ENCODE measurements at places on chromosomes 13 and 19.

DNA sequence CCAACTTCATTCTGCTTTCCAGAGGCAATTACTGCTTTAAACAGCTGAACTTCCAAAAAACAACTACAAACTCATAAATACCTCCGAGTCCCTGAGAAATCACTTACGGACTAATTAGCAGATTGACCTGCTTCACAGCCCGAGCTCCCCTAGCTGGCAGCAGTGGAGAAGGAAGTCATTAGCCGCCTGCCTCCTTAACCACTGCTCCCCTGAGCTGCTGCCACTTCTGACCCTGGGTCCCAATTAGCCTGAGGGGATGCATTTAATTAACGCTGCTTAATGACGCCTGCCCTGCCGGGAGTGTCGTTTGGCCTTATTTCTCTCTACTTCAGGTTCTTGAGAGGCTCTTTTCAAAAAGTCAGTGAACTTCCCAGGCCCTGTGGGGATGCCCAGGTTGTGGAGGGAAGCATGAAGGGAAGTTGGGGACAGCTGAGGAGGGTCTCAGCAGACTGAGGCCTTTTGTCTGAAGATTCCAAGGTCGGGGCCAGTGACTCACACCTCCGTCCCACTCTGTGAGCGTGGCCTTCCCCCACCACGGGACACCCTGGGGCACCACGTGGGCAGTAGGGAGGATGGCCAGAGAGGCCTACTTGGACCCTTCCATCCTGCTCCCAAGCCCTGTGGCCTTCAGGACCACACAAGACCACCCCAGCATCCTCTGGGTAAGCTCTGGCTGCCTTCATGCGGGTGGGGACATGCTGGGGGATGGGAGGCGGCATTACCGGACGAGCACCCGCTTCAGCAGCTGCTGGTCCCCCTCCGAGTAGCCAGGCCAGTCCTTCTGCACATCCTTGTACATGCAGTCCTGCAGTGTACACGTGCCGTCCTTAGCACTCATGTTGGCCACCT, 19.8 kb upstream of the ISYNA1 start:
- DNase-seq, result no peak

DNA sequence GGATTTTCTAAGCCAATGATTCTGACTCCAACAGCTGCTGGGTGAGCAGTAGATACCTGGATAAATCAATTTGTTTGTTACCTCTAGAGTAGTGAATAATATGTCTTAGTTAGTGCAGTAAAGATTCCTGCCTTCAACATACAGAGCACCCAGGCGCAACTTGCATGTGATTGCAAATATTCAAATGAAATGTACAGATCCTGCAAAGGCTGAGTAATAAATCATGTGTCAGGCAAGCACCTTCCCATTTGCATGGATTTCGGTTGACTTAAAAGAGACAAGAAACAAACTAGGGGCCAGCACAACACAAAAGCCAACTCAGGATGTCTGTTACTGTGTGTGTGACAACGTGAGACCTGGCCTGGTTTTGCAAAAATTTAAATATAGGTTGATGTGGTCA, 79.7 kb downstream of the TNFSF11 start:
- no peak for DNase-seq

DNA sequence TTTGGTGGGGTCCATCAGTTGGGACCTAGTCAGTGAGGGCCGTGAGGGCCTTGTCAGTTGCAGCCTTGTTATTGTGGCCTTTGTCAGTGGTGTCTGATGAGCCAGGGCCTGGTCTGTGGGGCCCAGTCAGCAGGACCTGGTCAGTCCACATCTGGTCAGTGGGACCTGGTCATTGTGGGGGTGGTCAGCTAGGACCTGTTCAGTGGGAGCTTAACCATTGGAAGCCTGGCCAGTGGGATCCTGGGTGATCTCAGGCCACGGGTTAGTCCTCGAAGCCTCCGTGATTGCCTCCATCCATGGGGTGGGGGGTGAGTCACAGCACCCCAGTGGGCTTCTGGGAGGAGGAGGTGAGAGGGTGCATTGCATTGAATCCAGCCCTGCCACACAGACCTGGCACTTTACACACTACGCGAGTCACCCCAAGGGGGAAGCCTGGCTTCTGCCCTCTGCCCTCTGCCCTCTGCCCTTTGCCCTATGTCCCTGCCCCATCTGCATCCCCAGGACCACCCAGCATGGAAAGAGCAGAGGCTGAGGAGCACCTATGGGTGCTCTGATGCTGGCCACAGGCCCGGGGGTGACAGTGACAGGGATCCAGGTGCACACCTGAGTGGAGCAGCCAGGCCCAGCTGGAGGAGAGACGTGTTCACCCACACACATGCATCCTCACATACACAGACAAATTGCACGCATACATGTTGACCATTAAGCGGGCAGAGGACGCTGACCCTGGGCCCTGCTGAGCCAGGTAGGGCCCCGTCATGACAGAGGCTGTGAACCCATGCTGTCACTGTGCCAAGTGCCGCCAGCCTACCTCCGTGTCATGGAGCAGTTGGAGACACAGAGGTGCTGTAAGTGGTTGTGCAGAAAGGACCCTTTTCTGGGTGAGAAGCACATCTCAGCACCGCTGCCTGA, 59.8 kb upstream of the TPM4 start:
- DNase-seq, result no peak

DNA sequence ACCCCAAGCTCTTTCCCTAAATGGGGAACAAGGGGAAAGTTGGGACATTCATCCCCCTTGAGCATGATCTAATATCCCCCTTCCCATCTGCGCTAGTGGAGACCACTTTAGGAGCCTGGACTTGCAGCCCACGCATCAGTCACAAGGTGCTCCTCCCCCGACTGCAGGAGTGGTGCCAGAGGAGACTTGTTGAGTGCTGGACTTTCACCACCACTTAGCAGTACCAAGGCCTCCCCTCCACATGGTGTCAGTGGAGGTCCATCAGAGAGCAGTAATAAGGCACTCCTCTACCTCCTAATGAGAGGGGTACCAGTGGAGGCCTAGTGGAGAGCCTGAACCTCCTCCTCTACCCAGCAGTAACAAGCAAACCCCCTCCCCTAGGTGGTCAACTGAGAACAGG, 22.5 kb downstream of the CAB39L start:
- DNase-seq, result peak; percentile 79

- no peak for DNase-seq
Measured at GRCh38 chr13:113794086-113794485, 35.1 kb downstream of the TMEM255B start.

- no peak for DNase-seq
Measured at GRCh38 chr13:30406779-30407416, 15.4 kb upstream of the UBE2L5 start.

DNA sequence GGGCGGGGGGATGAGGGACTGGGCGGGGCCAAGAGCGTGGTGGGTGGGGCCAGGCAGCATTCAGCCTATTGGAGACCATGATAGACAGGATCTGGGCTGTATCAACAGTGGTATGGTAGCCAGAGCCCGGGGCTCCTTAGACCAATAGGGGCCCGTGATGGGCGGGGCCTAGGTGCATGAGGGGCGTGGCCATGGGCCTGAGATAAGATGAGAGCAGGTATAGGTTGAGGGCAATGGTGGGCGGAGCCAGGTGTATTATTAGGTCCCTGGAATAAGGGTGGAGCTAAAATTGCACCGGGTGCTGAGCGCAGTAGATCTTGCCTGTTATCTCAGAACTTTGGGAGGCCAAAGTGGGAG, 5.3 kb downstream of the ABCA7 start:
- peak; percentile 32 for DNase-seq

- DNase-seq, result no peak
Measured at GRCh38 chr19:419721-420515, 11.0 kb upstream of the C2CD4C start.

- no peak for DNase-seq
Measured at GRCh38 chr19:10013834-10014618, 743 bp downstream of the RDH8 start.

DNA sequence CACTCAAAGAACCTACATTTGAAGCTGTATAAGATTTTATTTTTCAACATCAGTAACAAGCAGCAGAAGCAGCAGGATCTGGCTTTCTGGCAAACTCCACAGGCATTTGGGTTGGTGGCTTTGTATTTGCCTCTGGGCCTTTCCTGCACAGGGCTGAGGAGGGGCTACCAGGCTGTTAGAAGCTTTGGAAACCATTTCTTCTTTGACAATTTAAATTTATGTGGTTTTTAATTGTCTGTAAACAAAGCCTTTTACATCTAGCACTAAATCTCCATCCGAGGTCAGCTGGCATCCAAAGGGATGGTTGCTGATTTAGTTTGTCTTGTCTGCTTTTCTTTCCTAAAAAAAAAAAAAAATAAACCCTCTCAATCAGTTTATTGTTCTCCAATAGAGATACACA, 127.5 kb upstream of the OBI1 start:
- no peak for DNase-seq

- no peak for DNase-seq
Measured at GRCh38 chr19:22595918-22596341, 38.2 kb upstream of the ZNF492 start.
